ENCODE measurements at places on chromosomes 5 and 9. TPM values are rescaled to one million over a fixed set of nuclear protein-coding genes. Genes with fewer than 3 reads are reported as not detected.

DOCK2 gene
- total RNA-seq: not detected

- no peak for DNase-seq
Measured at GRCh38 chr9:110128664-110129329, 79.2 kb downstream of the C9orf152 start.

DNA sequence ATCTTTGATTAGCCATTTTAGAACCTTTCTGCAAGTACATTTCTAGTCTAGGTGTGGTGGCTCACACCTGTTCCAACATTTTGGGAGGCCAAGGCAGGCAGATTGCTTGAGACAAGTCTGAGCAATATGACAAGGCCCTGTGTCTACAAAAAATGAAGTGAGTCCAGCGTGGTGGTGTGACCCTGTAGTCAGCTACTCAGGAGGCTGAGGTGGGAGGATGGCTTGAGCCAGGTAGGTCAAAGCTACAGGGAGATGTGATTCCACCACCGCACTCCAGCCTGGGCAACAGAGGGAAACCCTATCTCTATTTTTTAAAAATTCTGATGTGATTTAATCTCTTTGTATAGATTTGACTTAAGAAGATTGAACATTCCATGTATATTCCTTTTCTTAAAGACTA, 95.7 kb upstream of the FAM120A start:
- DNase-seq: no peak

DNA sequence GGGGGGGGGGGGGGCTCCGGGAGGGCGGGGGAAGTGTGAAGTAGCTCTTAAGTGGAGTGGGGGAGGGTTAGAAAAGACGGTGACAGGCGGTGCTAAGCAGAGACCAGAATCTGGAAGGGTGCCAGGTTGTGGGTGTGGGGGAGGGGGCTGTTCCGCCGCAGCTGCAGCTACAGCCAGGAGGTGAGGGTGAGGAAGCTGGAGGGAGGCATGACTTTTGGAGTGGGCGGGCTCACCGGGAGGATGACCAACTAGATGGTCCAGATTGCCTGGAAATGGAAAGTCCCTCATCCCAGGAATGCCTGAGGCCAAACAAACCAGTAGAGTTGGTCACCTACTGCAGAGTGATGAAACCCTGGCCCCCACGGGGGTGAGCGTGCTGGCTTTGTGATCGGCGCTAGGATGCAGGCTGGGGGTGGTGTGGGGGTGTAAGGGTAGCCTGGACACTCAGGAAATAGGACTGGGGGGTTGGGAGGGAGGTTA, 158.1 kb upstream of the SHB start:
- peak; percentile 63 for DNase-seq

- peak; percentile 30 for DNase-seq
Measured at GRCh38 chr5:96254980-96255691, 177.9 kb downstream of the PCSK1 start.
